ENCODE measurements at places on chromosomes 3 and 15.

DNA sequence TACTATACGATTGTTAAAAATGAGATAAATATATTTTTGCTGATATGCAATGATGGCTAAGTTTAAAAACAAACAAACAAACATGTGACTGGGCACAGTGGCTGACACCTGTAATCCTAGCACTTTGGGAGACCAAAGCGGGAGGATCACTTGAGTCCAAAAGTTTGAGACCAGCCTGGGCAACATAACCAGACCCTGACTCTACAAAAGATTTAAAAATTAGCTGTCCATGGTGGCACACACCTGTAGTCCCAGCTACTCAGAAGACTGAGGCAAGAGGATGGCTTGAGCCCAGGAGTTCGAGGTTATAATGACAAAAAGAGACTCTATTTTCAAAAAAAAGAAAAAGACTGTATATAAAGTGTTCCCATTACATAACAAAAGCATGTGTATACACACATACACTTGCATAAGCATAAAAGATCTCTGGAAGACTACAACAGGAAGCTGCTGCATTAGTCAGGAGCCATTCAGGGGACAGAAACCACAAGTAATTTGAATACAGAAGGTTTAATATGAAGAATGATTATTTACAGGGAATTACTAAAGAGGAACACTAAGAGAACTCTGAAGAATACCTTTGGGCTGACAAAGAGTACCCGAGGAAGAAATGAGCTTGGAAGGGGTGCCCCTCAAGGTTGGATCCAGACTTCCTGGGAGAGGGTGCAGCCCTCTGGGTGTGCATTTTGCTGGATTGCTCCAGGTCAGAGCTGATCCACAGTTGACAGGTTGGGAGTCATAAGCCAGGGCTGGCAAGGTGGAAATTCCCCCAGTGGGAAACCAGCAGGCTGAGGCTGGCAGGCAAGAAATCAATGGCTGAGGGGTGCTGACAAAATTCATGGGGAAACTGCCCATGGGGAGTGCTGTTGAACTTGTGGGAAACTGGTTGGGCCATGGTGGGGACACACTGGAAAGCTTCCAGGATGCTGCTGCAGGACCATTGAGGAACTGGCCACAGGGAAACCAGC lies 9.3 kb upstream of the TM4SF18 start:
- DNase-seq: peak; percentile 67

DNA sequence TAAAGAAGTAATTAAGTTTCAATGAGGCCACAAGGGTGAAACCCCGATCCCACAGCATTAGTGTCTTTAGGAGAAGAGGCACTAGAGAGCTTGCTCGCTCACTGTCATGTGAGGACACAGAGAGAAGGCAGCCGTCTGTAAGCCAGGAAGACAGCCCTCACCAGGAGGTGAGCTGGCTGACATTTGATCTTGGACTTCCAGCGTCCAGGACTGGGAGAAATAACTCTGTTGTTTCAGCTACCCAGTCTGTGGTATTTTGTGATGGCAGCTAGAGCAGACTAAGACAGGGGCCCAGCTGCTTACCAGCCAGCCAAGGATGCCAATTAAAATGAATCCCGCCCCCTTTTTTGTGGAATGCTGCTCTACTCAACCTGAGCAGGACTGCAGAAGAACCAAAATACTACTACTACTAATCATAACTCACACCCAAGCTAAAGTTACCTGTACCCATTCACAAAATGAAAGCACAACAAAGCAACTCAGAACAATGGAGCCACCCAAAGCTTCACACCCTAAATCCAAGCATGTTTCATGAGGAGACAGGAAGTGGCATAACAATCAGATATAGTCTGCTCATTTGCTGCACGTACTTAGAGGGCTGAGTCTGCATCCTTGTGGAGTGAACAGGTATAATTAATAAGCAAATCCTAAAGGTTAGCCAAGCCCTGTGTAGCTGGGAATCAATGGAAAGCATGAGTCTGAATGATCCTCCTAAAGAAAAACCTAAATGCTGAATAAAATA lies 35.6 kb upstream of the RHCG start:
- no peak for DNase-seq

DNA sequence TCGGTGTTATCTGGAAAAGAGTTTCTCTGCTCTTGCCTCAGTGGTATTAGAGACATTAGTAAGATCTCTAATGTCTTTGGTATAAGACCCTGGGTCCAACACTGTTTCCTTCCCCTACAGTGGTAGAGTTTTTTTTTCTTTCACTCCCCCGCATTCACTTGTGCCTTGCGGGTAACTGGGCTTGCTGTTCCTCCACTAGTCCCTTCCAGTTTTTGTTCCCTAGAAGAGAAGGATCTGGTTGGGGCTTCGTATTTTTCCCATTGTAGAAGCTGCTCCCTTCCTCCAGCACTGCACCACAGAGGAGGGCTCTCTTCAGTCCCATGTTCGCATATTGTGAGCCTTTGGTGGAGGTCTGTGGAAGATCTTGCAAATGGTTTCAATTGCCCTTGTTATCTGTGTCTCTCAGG lies 13.7 kb downstream of the CTDSPL2 start:
- DNase-seq: no peak

GRCh38 chr3:129046732-129047552 lies 13.6 kb upstream of the GP9 start:
- no peak for DNase-seq

- DNase-seq: no peak
Observed at GRCh38 chr15:68734352-68734751, 86.3 kb downstream of the ANP32A start.

DNA sequence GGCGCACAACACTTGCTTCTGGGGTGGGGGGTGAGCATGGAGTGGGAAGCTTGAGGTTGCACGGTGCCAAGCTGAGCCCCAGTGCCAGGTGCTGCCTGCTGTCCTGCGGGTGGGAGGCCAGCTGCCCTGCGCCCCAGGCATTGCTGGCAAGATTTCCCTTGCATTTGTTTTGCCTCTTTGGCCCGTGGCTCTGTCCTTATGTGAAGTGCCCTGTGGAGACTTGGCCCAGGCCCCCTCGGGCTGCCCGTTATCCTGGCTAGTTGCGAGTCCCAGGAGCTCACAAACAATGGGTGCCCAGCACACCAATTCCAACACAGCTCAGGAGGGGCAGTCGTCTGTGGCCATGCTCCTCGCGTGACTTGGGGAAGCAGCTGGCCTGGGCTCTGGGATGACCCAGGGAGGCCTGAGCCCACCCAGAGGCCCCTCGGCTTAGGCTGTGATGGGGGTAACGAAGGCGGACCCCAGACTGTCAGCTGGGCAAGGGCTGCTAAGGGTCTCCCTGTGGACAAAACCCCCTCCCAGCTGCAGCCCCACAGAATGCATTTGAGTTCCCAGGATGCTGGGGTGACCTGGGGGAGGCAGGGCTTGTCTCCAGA lies 5.9 kb downstream of the C3orf22 start:
- DNase-seq: no peak

- DNase-seq: peak; percentile 70
Observed at GRCh38 chr3:165185707-165186327, 10.4 kb downstream of the SLITRK3 start.

- no peak for DNase-seq
Observed at GRCh38 chr15:43107751-43108150, 1.9 kb upstream of the UBR1 start.

- no peak for DNase-seq
Observed at GRCh38 chr15:81483496-81483895, 109.5 kb upstream of the TMC3 start.

- DNase-seq: no peak
Observed at GRCh38 chr15:61318301-61318700, 89.2 kb upstream of the RORA start.

GRCh38 chr15:85030301-85030929 lies 48.8 kb downstream of the PDE8A start:
- DNase-seq: peak; percentile 26

DNA sequence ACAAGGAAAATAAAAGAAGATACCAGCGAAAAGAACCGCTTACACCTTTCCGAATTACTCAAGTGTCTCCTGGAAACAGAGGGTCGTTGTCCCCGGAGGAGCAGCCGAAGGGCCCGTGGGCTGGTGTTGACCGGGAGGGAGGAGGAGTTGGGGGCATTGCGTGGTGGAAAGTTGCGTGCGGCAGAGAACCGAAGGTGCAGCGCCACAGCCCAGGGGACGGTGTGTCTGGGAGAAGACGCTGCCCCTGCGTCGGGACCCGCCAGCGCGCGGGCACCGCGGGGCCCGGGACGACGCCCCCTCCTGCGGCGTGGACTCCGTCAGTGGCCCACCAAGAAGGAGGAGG lies 325 bp downstream of the ALCAM start:
- no peak for DNase-seq

DNA sequence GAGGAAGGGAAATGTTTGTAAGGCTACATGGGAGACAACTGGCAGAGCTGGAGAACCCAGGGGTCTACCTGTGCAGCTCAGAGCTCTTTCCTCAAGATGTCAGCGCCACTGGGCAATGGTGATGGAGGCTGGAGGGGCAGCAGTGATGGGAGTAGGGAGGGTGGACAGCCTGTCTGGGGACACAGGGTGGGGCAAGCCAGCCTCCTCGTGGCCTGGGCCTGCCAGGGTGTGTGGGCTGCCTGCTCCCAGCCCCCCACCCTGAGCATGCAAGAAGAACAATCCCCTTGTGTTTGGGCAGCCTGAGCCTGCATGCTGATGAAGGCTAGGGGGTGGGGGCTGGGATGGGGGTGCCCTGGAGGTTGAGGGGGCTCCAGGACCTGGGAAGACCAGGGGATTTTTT lies 1.2 kb downstream of the PCBP4 start:
- no peak for DNase-seq

DNA sequence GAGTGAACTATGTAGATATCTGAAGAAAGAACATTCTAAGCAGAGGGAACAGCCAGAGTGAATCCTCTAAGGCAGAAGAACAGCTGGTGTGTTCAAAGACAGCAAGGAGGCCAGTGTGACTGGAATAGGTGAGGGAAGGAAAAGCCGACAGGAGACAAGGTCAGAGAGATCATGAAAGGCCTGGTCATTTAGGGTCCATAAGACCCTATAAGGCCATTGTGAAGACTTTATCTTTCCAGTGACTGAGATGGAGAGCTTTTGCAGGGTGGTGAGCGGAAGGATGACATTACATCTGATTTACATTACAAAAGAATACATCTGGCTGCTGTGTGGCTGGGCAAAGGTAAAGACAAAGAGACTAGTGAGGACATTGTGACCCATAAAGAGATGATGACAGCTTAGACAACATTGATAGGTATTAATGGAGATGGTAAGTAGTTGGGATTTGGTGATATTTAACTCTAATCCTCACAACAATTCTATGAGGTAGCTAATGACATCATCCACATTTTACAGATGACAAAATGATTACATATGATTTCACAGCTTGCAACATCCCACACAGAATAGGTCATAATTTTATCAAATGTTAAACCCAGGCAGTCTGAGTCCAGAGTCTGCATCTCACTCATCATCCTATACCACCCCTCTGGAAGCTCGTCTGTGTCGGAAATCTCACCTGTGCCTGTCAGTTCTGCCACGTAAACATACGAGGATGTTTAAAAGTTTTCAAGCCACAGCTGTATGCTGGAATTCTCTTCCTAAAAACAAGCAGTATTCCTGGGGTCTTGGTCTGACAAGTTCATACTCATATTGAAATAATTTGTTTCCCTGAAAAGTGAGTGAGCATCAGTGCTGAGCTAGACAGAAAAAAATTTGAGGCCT lies 70.2 kb upstream of the PIK3R4 start:
- no peak for DNase-seq

DNA sequence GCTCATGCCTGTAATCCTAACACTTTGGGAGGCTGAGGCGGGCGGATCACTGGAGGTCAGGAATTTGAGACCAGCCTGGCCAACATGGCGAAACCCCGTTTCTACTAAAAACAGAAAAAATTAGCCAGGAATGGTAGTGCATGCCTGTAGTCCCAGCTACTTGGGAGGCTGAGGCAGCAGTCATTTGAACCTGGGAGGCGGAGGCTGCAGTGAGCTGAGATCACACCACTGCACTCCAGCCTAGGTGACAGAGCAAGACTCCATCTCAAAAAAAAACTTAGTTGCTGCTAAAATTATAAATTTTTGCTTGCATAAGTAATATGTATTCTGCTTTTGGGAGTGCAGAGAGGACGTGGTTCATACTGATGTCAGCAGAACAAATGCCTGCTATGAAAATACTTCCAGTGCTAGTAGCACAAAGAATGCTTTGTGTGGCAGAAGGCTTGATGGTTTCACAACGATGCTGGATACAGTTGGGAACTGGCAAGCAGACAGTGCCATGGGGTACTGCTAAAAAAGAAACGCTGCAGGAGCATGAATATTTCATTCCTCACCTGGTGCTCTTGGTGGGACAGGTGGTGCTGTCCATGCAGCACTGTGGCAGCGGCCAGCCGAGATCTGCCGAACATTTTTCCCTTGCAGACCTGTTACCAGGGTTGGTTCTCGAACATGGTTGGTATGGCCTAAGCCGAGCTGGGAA lies 31.1 kb downstream of the FBXL22 start:
- DNase-seq: no peak

- DNase-seq: peak; percentile 69
Observed at GRCh38 chr3:62601238-62602070, 228.1 kb upstream of the FEZF2 start.

- DNase-seq: no peak
Observed at GRCh38 chr3:113002679-113003078, 11.9 kb downstream of the GTPBP8 start.

DNA sequence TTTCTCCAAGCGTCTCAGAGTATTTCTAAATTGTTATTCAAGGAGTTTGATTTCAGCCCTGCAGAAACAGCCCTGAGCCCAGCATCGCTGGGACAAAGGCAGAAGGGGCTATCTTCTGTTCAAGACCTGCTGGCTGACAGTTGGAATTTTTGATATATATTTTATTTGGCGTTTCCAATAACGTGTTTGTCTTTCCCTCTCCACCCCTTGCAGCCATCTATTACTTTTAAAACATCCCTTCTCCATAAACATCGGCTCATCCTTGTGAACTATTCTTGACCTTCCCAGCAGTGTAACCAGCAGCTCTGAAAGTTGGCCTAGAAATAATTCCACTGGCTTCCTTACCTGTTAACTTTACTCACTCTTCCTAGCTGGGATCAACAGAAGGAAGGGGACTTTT lies 5.5 kb upstream of the MEIS2 start:
- DNase-seq: peak; percentile 52

- no peak for DNase-seq
Observed at GRCh38 chr15:81783586-81783985, 262.2 kb downstream of the MEX3B start.

DNA sequence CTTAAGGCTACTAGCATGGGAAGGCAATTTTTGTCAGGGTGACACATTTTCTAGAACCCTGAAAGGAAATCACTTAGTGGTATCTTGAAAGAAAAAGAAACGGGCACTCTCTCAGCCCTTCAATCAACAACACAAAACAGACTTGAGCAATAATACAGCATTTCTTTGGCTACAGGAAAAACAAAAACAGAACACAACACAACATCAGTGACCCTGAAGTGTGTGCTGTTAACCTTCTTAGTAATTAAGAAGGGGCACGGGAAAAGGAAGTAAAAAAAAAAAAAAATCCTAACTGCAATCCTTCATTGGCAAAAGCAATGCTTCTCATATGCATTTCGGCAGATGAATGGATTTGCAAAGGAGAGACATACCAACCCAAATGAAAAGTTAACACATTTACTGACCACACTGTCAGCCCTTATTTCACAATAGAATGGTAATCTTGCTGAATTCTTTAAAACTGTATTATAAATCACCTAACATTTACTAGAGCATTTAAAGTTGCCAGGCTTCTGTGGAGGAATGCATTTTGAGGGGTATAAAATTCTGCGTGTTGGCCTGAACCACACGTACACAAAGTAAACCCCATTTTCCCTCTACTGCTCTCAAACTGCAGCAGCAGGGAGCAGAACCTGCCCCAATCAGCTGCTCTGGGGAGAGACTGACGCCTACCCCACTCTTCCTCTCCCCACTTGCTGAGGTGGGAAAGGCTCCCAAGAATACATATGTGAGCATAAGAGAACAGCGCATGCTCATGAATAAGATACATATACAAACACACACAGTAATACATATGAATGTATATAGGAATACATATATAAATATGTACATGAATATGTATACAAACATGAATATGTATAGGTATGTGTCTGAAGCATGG lies 198.5 kb downstream of the FOXP1 start:
- peak; percentile 49 for DNase-seq

All from fibroblast of the aortic adventitia (primary cell).